ENCODE measurements at places on chromosomes 5 and 9. TPM values are rescaled to one million over a fixed set of nuclear protein-coding genes. Genes with fewer than 3 reads are reported as not detected.

- peaks cover 41% of the 10 kb centered on the region for H3K27me3 ChIP-seq
- DNase-seq, result peak; percentile 45
- H3K4me3 ChIP-seq, result no peak within 1 kb of the TSS
- H3K36me3 ChIP-seq, result no peaks in the 10 kb centered on the region
- no peak within 1 kb of the TSS for H3K27ac ChIP-seq
Measured at GRCh38 chr5:139795074-139796001, at the start of gene PSD2. Gene PSD2, plus strand, starts transcription at chr5:139795808. Its CDS starts 13,633 bp downstream, at chr5:139809441.

GRCh38 chr9:16429671-16430070 is 440.8 kb downstream of the BNC2 start:
- no peak for DNase-seq
- H3K27ac ChIP-seq, result no peak overlapping the region
- H3K4me3 ChIP-seq, result no peak overlapping the region
- H3K36me3 ChIP-seq, result no peaks in the 10 kb centered on the region
- H3K4me1 ChIP-seq, result no peaks in the 10 kb centered on the region

DNA sequence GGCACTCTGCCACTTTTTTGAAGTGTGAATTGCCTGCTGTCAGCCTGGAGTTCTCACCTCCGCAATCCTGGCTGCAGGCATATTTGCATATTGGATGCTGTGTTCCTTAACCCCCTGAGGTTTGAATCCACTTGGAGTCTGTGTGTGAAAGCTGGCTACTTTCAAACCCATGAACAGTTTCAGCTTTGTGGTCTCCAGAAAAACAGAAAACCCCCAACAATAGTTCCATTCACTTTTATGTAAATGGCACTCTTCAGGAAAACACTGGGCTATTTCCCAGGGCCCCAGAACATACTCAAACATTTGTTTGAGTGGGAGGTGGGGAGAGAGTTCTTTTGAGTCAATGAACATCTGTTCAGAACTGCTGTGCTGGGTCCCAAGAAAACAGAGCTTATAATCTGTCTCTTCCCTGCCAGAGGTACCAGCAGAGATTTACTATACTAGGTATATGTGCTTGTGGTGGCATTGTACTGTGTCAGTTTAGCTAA is 5.0 kb downstream of the NUDT2 start:
- peaks cover 10% of the 10 kb centered on the region for H3K36me3 ChIP-seq
- no peaks in the 10 kb centered on the region for H3K27me3 ChIP-seq
- no peak overlapping the region for H3K27ac ChIP-seq
- peaks cover 12% of the 10 kb centered on the region for H3K4me1 ChIP-seq
- H3K4me3 ChIP-seq, result no peak overlapping the region

The TRPM6 gene
- 0.36 TPM for total RNA-seq

The NLN gene
- total RNA-seq, result 0.86 TPM
